ENCODE measurements at places on chromosomes 13 and 19.

DNA sequence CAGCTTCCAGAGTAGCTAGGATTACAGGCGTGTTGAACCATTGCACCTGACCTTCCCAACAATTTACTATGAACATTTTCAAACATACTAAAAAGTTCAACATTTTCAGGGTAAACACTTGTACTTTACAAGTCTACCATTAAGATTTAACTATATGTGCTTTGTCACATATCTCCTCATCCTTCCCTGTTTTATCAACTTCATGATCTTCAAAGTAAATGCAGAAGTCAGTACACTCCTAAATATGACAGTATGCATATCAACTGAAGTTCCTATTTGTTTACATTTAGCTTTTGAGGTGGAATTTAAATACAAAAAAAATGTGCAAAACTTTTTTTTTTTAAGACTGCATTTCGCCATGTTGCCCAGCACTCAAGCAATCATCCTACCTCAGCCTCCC lies 18.5 kb downstream of the LNX2 start:
- DNase-seq, result no peak

- DNase-seq, result peak; percentile 95
Measured at GRCh38 chr13:50636007-50636704, 207.3 kb downstream of the DLEU7 start.

DNA sequence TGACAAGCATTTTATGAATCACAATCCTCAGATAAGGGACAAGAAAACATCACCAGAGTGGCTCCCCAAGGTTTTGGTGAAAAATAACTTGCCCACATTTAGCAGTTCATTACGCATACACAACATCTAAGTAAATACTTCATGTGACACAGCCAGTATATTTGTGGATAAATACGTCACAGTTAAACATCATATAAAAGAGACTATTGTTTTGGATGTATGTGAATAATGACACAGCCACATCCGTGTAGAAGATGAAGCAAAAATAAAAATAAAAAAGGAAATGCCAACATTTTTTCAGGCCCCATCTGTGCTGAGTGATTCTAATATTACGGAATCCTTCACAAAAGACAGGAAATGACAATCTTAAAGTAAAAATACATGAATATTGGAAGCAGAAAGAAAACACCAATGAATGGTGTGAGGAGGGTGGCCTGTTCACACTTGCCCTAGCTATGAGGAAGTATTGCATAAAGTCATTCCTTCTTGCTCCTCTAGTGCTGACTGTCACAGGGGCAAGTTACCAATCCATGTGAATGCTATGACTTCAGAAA lies 457.1 kb downstream of the KLF12 start:
- DNase-seq, result no peak

DNA sequence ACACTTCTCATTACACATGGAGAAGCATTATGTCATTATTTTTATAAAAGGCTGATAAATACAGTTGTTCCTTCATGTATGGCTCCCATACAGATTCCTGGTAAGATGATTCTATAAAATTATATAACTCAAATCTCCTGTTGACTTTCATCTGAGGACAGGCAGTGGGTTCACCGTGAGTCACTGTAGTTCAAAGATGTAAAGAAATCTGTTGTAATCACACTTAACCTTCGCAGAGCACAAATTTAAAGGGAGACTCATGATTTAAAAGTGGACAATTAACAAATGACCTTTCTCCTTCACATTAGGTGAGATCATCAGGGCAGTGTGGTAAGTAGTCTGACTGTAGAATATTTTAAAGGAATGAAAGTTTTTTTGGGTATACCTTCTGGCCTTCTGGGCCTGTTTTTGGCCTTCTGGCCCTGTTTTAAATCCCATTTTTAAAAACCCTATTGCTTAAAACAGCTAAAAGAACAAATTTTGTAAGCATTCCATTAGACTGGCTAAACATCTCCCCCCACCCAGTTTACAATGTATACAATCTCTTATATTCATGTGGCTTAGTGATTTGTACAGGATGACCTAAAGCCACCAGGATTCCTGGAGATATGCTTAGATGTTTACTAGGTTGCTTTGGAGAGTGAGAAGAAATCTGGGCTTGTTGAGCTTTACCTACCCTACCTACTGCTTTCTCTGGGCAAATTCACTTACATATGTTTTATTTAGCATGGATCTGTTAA lies 171.2 kb downstream of the ITGBL1 start:
- no peak for DNase-seq

DNA sequence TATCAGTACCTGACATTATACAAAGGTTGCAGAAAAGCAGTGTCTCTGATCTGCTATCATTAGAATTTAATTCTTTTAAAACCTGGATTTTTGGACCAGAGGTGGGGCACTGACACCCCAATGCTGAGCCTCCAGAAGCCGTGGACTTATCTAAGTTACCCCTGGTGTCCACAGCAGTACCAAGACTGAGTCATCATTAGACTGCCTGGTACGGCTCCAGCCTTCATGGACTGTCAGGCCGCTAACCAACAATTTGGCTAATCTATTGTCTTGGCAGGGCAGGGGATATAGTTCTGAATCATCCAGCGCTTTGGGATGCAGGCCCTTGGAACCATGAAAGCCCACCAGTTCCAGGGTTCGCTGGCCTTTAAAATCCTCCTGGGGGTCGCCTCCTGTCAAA lies 78.3 kb downstream of the TSHZ3 start:
- no peak for DNase-seq

DNA sequence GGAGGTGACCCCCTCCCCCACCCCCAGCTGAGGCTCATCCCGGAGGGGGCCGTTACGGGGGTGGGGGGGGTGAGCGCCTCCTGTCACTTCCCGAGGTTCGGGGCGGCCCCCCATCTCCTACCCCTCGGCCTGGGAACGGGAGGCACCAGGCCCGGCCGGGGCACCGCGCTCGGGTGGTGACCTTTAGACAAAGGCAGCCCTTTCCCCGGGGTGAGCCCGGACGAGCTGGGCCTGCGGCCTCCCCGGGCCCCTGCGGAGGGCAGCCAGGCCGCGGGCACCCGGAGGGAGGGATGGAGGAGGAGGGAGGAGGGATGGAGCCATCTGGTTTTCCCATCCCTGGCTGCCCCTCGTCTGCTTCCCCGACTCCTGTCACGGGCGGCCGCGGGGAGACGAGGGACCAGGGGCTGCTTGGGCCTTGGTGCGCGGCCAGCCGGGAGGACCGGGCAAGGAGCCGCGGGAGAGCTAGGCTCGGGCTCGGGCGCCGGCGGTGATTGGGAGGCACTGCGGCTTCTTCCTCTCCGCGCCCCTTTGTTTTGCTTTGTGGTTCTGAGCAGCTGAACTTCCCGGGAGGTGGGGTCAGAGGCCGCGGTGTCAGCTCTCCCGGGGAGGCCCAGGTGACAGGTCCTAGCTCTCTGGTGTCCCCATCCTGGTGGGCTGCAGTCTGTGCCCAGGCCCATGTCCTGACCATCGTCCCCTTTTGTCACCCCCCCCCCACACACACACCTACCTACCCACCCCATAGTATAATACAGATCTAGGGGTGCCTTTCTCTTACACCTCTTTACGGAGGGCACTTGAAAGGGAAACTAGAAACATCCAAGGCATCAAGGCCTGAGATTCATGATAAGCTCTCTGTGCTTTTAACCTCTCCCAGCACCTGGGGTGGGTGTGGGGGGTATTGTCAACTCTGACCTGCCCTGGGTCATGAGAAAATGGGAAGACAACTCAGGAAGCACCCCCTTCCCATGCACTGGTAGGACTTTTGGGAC lies 1.3 kb downstream of the BICRA start:
- peak; percentile 62 for DNase-seq

GRCh38 chr13:110210604-110210985 lies 96.4 kb downstream of the COL4A1 start:
- DNase-seq, result no peak

- no peak for DNase-seq
Measured at GRCh38 chr19:41088151-41088550, at the start of gene CYP2A13. TSS of gene CYP2A13 (plus strand) at chr19:41088451. CDS start at chr19:41088472, 21 bp downstream.

DNA sequence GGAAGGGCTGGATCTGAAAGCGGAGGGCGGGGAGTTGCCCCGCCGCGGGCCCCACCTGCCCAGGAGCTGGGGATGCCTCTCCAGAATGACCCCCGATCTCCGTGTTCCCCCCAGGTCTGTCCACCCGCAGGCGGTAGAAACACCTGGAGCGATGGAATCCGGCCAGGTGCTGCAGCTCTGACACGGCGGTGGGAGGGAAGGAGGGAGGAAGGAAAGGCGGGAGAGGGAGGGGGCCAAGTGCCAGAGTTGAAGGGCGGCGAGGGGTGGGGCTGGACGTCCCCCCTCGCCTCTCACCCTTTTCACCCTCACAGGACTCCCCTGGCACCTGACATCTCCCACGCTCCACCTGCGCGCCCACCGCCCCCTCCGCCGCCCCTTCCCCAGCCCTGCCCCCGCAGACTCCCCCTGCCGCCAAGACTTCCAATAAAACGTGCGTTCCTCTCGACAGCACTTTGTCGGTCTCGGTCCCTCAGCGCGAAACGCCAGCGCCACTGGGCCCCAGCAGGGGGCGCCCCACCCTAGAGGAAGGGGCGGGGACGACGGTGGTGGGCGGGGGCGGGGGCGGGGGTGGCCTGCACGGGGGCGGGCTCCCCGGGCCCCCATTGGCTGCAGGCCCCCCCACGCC lies 337 bp upstream of the FXYD7 start:
- no peak for DNase-seq

GRCh38 chr13:112652512-112653070 lies 37.2 kb upstream of the ATP11A start:
- DNase-seq, result no peak

GRCh38 chr13:110280985-110281688 lies 25.8 kb downstream of the COL4A1 start:
- no peak for DNase-seq

DNA sequence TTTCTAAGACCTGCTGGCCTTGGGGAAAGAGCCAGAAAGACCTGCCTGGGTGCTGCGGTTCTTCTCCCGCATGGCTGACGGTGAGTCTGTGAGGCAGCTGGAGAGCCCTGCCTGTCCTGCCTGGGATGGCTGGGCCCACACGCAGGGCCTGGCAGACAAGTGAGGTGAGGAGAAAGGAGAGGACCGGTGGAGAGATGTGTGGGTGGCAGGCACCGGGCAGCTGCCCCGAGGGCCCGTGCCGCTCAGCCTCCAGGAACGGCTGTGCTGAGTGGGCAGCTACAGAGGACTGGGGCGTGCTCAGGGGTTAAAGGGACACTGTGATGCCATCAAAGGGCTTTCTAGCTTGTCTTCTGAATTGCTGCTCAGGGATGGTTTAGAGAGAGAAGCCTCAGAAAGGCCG lies 53.8 kb downstream of the MLLT1 start:
- no peak for DNase-seq

- no peak for DNase-seq
Measured at GRCh38 chr19:31418692-31419430, 69.6 kb upstream of the TSHZ3 start.

GRCh38 chr19:7873304-7874075 lies 700 bp downstream of the PRR36 start:
- no peak for DNase-seq

- no peak for DNase-seq
Measured at GRCh38 chr13:73520566-73521289, 461.9 kb downstream of the KLF5 start.

GRCh38 chr13:114148521-114148855 lies 16.1 kb upstream of the RASA3 start:
- no peak for DNase-seq

GRCh38 chr13:95185311-95185710 lies 115.9 kb downstream of the ABCC4 start:
- DNase-seq, result no peak

DNA sequence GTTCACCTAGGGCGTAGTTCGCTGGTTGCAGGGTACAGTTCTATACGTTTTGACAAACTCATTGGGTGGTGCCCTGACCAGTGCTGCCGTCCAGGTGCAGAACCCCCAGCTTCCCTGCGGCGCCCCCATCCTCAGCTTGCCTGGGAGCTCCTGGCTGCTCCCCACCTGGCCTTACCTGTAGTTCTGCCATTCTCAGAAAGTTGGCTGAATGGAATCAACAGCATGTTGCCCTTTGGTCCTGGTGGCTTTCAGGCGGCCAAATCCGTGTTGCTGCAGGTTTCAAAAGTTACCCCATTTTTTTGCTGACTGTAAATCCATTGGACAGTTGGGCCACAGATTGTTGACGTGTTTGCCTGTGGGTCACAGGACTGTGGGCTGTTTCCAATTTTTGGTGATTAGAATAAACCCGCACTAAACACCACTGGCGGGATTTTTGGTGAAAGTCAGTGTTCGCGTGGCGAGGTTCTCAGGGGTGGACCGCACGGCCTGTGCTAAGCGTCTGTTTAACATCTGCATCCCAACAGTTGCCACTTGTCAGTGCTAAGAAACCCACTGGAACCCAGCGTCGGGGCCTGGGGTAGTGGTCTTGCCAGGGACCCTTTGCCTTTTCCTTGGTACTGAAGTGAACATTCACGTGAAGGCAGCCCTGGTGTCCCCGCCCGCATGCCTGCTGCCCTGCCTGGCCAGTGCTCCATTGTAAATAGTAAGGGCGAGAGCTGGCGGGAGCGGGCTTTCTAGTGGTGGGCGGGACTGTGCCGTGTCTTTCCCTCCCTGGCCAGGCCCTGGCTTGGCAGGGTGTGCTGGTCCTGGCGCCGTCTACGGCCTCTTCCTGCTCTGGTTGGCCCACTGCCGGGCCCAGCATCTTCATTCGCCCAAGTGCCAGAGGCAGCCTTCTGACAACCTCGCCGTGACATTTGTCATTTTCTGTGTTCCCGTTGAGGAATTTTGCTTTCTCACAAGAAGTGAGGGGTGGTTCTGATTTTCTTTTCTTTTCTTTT lies 3.3 kb downstream of the DOT1L start:
- DNase-seq, result no peak

- peak; percentile 92 for DNase-seq
Measured at GRCh38 chr19:41887711-41888382, 4.9 kb downstream of the ARHGEF1 start.

DNA sequence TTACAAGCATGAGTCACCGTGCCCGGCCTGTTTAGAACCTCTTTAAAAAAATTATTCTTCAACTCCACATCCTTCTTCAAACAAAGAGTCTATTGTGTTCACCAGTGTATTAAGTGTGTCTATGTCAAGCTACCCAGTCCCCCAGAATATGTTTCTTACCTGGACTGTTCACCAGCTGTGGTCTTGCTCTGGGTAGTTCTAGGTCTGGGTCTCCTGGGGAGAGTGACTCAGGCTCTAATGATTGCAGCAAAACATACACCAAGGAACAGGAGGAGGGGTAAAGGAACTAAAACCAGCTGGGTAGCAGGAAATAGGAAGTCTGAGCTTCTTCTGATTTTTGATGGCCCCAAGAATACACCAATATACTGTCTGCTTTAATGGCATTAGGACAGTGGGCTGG lies at the start of gene FPR1:
TSS of gene FPR1 (minus strand) at position 224 of the 400 bp plus-strand sequence. CDS start 4,884 bp downstream, outside the sequence.
- DNase-seq, result no peak

- DNase-seq, result no peak
Measured at GRCh38 chr13:50277906-50278305, 262.7 kb downstream of the KCNRG start.

DNA sequence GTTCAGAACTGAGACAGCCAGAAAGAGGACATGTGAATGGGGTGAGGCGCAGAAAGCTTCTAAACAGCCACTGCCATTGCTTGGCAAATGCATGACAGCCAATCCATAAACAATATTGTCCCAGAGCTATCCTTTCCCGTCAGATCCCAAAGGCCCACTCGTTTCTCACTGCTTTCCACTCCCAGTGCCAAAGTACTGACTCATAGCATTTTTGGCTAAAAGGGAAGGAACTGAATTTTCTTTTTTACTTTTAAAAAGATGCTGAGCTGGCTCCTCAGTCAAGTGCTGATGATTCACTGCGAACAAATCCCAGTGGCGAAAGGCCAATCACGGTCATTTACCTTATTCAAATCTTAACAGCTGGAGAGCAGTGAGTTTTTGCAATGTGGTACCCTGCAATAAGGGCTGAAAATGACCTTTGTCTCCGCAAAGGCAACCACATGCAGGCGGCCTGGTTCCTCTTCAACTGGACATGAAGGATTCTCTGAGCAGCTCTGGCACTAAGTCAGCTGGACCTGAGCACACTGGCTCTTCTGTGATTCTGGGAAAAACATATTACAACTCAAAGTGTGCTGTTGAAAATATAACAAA lies 151.7 kb downstream of the DCLK1 start:
- DNase-seq, result no peak

Data from NCI-H526 (cell line).